Stimulated activated CD8-positive, alpha-beta memory T cell treated with anti-CD3 and anti-CD28 coated beads, Interleukin-7, amount 100 ng/mL, for 1 hour (primary cell): ENCODE measurements at places on chromosomes 11 and 22.

- no peak for DNase-seq
Measured at GRCh38 chr11:62217191-62217748, 8.8 kb downstream of the SCGB2A1 start.

DNA sequence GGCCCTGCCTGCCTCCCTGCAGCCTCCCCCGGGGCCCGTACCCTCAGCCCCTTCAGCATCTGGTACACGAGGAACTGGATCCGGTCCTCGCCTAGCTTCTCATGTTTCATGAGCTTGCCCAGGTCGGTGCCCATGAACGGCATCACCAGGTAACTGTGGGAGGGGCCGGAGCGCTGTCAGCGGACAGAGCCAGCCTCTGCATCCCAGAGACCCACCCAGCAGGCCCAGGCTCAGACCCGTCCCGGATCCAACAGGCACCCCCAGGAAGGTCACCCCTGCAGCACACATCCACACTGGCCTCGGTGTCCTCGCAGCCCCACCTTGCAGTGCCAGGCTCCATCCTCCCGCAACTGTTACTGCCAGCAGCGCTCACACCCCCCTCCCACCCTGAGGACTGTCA lies 4.4 kb downstream of the MAPK12 start:
- no peak for DNase-seq

DNA sequence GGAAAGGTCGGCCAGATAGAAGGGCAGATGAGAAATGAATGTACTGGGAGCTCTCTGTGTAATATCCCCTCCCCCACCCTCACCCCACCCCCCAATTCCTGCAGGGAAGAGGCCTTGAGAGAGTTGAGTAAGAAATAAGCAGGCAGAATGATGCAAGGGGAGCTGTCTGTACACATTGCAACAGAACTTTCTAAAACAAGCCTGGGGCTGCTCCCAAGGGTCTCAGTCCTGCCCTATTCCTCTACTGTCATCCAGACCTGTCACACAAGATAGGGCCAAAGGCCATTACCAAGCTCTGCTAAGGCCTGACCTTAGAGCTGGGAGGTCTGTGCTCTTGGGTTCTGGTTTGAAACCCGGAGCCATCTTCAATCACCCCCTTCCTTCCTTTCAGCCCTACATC lies 5.7 kb upstream of the DGAT2 start:
- no peak for DNase-seq

DNA sequence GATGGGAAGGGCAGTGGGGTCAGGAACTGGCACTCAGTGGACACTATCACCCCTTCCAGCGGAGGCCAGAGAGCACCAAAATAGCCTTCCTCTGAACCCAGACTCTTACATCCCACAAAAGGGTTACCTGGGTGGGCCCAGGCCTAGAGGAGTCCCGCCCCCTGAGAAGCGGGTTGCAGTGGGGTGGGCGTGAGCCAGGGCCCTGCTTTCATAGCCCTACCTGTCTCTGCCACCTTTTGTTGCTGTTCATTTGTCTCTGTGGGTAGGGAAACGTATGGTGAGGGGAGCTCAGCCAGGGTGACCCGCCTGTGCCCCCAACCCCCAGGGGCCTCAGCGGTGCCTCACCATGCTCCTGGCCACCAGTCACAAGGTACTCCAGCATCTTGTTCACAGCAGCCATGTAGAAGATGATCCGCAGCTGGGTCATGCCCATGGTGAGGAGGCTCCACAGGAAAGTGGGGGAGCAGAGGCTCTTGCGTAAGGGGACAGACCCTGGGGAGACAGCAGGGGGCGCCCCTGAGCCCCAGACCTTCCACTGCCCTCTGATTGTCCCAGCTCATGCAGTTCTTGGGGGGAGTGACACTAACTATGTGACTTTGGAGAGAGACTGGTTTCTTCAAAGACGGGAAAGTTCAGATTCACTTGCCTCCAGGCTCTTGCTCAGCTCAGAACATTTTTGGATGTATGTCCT lies 24.0 kb downstream of the SLC43A1 start:
- DNase-seq = no peak

DNA sequence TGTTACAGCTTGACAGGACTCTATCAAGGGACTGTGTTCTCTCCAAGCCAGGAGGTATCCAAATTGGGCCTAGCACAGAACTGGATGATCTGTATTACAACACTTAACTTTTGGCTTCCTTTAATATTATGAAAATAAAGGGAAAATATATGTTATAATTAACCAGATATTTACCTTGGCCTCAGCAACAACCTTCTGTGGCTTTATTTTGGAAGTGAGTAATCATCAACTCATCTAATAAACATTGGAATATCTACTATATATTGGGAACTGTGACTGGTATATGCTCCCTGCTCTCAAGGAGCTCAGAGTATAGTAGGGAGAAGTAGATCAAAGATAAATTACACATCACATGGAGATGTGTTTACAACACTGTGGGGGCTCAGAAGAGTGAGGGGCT lies 352.2 kb downstream of the METTL15 start:
- DNase-seq = no peak

GRCh38 chr11:79381036-79381435 lies 59.8 kb downstream of the TENM4 start:
- no peak for DNase-seq

- DNase-seq = no peak
Measured at GRCh38 chr22:50016988-50017700, 4.6 kb upstream of the IL17REL start.

GRCh38 chr11:69972351-69972802 lies 105.7 kb upstream of the ANO1 start:
- DNase-seq = no peak

DNA sequence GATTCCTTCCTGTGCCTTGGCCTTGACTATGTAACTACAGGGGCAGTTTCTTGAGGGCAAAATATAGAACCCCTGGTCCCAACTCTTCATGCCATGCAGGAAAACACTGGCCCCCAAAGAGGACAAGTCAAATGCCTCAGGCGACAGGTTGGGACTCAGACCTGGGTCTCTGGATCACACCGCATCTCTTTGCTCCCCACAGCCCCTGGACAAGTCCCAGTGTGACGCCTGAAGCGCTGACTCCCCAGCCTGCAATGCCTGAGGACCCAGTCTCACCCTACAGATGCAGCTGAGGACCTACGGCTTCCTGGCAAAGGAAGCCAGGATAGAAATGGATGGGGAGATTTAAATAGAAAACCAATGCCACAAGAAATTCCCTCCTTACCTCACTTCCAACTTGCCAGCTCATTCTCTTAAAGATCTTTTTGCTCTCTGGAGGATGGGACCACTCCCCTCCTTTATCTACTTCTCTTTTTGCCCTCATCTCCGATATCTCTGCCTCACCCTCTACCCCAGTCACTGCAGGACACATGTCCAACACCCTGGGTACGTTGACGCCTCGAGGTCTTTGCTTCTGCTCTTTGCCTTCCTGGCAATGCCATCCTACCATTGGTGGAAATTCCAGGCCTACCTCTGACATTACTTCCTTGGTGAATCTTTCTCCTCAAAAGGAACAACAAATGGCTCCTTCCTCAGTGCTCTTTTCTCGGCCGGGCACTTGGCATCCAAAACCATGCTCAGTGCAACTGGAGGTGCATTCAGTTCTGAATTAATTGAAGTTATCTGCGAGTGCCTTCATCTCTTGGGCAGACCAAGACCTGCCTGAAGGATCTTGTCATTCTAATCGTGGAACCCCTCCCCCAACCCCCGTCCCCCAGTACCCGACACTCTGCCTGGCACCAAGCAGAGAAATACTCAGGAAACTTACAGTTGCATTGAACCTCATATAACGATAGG lies 2.0 kb upstream of the PRDM11 start:
- no peak for DNase-seq

GRCh38 chr11:85767246-85767945 lies 43.5 kb downstream of the SYTL2 start:
- no peak for DNase-seq

GRCh38 chr11:79940165-79940564 lies 499.3 kb upstream of the TENM4 start:
- no peak for DNase-seq

- no peak for DNase-seq
Measured at GRCh38 chr11:36235750-36236149, 53.5 kb downstream of the COMMD9 start.

GRCh38 chr11:26234451-26234850 lies 97.5 kb upstream of the ANO3 start:
- no peak for DNase-seq

DNA sequence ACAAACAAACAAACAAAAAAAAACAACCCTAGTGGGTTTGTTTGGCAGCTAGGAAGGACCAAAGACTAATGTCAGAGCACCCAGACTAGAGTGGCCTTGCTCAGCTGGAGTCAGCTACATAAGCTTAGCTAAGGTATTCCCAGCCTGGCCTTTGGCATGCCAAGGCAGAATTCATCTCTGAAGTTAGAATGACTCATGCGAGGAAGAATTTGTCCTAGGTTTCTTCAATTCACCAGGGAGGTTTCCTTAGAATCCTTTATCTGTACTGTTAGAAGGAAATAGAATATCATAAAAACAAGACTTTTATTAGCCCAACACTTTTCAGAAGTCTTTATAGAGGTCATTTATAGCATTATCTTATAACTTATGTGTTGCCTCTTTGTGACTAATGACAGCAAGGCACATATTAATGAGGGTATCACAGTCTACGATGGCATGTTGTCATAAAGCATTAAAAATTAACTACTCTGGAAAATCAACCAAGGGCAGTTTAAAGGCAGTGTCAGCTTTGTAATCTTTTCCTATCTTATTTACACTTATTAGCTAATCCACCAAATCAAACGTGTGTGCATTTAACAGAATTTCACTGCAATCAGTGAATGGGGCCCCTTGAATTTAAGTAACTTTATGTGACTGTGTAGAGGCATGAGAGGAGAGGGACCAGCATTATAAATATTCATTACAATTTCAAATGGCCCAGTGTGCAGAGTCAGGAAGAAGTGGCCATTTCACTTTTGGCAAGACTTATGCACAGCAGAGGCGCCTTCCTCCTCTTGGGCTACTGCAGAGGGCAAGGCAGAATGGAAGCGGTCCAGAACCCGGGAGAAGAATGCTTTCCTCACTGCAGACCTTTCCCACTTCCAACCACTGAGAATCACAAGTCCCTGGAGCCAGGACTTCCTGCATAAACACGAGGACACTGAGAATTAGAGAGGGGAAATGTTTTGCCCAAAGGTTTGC lies 36.3 kb downstream of the SLC5A1 start:
- no peak for DNase-seq

GRCh38 chr22:25167834-25168601 lies 31.6 kb upstream of the CRYBB3 start:
- DNase-seq = no peak

DNA sequence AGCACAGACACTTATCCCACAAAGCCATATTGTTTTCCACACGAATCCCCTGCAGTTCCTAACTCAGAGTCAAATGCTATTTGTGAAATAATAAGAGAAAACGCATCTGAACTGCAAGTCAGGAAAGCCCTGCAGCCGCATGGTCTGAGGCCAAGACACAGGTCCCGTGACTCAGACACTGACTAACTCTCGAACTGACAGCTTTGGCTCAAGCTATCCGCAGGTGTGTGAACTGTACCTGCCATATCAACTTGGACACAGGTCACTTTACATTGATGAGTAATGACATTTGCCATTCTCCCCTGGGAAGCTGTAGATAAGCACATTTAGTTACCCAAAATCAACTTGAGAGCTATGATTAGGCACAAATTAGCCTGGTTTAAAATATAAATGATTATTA lies 34.9 kb upstream of the NFRKB start:
- DNase-seq = no peak

GRCh38 chr11:76124905-76125770 lies 81.2 kb downstream of the WNT11 start:
- no peak for DNase-seq

- no peak for DNase-seq
Measured at GRCh38 chr11:63621071-63621470, 6.8 kb upstream of the PLAAT3 start.

DNA sequence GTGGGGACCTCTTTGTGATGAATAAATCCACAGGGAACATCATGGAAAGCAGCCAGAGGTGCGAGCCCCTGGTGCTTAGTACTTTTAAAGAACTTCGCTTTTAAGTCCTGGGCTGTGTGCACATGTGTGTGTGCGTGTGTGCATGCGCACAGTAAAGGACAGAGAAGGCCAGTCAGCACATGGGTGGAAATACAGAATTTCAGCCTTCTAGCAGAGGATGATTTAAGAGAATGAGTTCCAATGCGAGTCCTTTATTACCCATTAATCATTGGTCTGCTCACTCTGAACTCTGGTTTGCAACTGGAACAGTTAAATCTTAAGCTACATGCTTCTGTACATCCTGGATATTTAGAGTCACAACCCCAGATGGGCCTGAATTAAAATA lies 18.9 kb downstream of the TEAD1 start:
- DNase-seq = no peak

DNA sequence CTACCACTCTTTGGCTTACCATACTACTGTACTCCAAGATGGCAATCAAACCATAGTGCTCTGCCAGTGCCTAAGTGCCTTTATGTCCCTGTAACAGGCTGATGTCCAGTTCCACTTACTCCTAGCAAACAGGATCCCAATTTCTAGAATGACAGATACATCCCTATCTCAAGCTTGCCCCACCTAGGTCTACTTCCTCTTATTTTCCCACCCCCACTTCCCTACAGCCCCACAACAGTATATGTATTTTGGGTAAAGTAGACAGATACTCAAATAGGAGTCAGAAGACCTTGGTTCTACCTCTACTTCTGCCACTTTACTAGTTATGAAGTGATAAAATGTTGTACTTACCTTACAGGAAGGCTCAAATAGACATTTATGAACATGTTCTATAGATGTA lies 24.1 kb downstream of the SIK3 start:
- DNase-seq = no peak

- no peak for DNase-seq
Measured at GRCh38 chr11:69044111-69045013, 4.4 kb upstream of the TPCN2 start.

DNA sequence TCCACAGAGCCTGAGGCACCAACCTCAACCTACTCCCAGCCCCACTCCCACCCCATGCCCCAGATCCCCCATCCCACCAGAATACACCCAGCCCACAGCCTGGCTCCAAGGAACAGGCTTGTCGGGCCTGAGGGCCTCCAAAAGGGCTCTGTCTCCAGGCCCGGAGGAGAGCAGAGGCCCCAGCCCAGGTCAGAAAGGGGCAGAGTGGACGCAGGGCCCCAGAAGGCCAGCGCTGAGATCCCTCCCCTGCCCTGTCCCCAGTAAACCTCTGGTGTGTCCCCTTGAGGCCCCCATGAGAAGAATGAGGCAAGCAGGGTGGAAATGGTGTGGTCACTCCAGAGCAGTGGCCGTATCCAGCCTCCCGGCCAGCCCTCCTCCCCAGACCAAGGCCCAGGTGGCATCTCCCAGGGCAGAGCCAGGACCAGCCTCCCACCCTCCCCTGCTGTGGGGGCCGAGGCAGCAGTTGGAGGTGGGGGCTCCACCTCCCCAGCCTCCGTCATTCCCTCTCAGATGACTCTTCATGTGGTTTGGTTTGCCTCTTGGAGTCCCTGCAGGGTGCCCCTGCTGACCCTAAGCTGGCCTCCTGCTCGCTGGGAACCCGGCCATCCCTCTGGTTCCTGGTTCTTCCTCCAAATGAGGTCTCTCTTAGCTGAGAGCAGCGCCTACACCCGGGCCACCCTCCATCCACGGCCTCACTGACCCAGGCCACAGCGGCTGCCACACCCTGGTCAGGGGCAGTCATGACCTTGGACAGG lies 195.0 kb downstream of the IGLL1 start:
- DNase-seq = no peak

GRCh38 chr22:32444068-32444467 lies 20.2 kb downstream of the BPIFC start:
- no peak for DNase-seq
